ENCODE measurements at places on chromosomes 5 and 9.

DNA sequence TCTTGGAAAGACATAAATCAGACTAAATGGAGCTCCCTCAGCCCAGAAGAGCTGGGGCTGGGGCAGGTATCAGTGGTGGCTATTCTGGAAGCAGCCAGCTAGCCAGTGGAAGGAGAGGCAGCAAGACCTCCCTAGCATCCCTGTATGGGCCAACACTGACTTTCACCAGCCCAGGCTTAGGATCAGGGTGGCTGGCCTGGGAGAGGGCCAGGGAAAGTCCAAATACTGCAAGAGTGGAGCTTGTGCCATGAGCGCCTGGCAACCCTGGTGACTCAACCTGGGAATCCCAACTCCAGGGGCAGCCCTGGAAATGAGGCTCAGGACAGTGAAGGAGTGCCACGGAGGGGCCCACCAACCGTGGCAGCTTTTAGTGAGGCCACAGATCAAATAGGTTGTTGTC is 7.6 kb upstream of the IRF1 start:
- peak; percentile 3 for DNase-seq

DNA sequence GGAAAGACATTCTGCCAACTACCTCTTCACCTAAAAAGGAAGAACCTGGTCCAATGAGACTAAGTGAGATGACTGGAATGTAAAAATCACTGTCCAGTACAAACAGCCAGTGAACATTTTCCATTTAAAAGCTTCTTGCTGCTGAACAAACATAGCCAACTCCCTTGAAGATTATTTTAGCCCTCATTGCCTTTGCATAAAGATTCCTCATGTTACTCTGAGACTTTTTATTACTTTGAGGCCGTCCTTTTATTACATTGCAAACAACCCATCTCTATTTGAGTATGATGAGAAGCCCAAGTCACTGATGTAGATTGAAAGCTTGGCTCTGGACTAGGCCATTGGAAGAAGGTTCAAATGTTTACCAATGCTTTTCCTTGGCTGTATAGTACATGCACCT is 649.8 kb downstream of the CETN3 start:
- no peak for DNase-seq

DNA sequence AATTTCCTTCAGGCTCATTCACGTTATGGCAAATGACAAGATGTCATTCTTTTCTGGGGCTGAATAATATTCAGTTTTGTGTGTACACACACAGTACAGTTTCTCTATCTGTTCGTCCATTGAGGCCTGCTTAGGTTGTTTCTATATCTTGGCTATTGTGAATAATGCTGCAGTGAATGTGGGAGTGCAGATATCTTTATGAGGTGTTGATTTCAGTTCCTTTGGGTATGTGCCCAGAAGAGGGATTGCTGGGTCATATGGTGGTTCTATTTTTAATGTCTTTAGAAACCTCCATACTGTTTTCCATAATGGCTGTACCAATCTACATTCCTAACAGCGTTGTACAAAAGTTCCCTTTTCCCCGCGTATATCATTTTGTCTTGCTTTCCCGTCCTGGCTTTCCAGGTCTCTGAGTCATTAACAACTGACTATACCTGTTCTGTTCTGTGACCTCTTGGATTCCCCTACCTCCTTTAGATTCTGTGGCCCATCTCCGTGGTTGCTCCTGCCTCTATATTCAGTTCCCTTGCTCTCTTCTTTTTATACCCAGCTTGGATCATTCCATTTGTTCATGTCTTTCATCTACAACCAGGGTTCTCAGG is 6.8 kb downstream of the SNX30 start:
- DNase-seq: no peak

- no peak for DNase-seq
These were observed 42.8 kb downstream of the NEURL1B start for GRCh38 chr5:172683645-172684471.

GRCh38 chr5:158026304-158027031 is 167.5 kb upstream of the CLINT1 start:
- no peak for DNase-seq

DNA sequence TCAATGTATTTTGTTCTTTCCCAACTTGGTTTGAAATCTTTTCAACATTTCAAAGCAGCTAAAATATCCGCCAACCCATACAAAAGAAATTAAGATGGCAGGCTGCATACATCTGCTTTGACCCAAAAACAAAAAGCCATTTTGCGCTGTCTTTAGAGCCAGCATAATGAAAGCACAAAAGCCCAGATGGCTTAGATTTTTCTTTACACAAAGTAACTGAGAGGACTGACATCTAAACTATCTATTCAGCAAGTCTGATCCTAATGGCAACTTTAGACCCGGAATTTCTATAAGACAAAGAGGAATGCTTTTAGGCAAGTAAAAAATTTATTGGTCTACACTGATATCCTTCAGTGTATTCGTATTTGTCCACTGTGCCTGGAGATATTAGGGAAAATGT is 86.3 kb downstream of the MYO10 start:
- DNase-seq: no peak

DNA sequence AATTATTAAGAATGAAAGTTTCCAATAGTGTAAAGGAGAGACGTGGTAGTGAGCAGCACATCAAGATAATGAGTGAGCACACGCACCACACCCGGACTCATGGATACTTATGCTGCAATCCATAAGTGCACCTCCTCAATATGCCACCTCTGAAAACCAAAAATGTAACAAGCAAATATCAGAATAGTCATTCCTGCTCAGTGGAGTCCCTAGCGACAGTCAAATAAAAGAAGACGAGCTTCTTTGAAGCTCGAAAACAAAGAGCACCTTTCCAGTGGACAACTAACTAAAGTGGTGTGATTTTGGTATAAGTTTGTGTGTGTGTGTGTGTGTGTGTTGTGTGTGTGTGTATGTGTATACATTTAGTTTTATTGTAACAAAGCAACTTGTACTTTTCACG is 241.3 kb downstream of the DEPDC1B start:
- no peak for DNase-seq

GRCh38 chr5:140220032-140220697 is 45.2 kb downstream of the CYSTM1 start:
- no peak for DNase-seq

DNA sequence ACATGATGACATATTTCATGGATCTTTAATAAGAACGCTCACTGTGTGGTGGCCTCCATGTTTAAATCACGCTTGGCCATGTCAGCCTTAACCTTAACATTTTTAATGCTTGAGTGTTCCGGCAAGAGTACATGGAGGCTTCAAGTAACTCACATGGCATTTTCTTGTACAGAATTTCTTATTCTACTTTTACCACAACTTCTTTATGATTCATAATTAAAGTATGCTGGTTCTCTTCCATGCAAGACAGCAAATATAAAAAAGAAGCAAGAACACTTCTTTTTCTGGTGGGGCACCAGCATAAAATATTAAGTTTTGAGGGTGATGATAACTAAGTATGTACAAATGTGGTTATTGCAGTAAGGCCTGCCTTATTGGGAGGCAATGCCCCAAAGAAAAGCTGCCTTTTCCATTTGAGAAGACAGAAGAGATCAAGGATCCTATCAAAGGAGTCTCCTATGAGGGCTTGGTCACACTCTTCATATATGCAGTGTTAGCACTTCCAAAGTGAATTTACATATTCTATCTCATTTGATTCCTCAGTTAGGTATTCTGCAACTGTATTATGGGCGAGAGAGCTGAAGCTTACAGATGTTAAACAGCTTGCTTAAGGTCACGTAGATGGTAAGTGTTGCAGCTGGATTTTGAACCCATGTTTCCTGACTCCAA is 382.7 kb upstream of the MEF2C start:
- DNase-seq: no peak

GRCh38 chr9:91740701-91741100 is 209.3 kb downstream of the ROR2 start:
- no peak for DNase-seq

GRCh38 chr9:99693888-99694287 is 127.8 kb upstream of the NR4A3 start:
- DNase-seq: no peak

GRCh38 chr5:175124251-175124813 is 319.6 kb downstream of the DRD1 start:
- no peak for DNase-seq

DNA sequence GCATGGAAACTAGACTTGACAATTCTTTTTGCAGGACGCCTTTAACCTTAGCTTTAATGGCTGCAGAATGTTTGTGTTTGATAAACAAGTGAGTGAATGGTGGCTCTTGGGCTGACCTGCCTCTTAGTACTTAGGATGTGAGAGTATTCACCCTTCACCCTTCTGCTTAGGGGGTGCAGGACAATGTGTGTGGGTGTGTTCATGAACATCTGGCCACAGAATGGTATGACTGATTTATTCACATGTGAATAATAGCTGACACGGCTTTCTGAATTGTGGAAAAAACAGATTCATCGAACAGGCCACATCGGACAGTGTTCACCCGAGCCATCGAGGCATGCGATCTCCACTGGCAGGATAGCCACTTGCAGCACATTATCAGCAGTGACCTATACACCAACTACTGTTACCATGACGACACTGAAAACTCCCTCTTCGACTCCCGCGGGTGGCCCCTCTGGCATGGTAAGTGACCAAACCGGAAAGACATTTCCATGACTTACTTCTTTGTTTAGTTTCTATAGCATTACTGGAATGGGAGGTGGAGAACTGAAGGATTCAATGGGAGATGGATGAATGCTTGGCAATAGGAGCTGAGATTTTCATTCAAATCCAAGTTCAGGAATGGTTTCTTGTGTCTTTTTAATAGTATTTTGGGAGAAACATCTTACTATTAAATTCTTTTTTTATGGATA is 193.6 kb downstream of the ZSWIM6 start:
- DNase-seq: no peak

- DNase-seq: no peak
These were observed 17.2 kb upstream of the PAM start for GRCh38 chr5:102737805-102738469.

DNA sequence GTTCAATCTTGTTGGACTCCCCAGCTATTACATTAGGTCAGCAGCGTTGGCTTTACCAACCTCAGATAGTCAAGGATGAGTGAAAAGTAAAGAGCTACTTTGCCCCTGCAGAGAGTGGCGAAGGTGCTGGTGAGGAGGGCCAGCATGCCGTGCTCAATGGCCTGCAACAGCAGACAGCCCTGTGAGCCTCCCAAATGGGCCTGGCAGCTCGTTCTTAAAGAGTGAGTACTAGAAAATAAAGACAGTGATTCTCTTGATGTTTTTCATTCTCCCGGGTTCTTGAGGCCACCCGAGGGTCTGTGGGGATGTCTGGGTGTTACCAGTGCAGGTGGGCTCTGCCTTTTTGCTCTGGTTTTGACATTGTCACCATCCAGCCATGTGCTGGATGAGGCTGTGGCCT is 16.2 kb downstream of the GADD45G start:
- DNase-seq: no peak

GRCh38 chr9:21154018-21154608 is 12.3 kb downstream of the IFNA21 start:
- peak; percentile 55 for DNase-seq

DNA sequence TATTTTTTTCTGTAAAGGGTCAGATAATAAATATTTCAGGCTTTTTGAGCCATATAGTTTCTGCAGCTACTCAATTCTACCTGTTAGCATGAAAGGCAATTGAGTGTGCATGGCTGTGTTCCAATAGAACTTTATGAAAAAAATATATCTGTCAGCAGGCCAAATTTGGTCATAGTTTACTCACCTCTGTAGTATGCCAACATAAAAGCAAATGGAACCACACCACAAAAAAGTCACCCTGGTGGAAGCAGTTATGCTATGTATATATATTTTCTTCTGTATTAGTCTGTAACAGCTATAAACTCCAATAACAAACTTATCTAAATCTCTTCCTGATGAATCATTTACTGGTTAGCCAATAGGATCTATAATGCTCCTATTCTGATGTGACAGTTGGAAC is 3.4 kb downstream of the SLC38A9 start:
- no peak for DNase-seq

- DNase-seq: no peak
These were observed 198.1 kb downstream of the ROR2 start for GRCh38 chr9:91751922-91752321.

GRCh38 chr5:12413585-12413984 is 509.3 kb upstream of the CTNND2 start:
- no peak for DNase-seq

- no peak for DNase-seq
These were observed 1.7 kb upstream of the SPINK6 start for GRCh38 chr5:148201151-148201550.

DNA sequence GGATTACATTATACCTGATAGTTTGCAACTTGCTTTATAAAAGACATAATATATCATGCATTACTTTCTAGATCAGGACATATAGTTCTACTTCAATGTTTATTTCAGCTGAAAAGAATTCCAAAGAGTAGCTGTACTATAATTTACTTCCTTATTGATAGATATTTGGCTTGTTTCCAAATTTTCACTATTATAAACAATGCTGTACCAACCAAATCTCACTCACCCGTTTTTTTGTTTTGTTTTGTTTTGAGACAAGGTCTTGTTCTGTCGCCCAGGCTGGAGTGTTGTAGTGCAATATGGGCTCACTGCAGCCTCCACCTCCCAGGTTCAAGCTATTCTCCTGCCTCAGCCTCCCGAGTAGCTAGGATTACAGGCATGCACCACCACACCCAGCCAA is 132.7 kb downstream of the GNAQ start:
- DNase-seq: no peak

- peak; percentile 24 for DNase-seq
These were observed 72.0 kb downstream of the ZFAND5 start for GRCh38 chr9:72292874-72293607.

DNA sequence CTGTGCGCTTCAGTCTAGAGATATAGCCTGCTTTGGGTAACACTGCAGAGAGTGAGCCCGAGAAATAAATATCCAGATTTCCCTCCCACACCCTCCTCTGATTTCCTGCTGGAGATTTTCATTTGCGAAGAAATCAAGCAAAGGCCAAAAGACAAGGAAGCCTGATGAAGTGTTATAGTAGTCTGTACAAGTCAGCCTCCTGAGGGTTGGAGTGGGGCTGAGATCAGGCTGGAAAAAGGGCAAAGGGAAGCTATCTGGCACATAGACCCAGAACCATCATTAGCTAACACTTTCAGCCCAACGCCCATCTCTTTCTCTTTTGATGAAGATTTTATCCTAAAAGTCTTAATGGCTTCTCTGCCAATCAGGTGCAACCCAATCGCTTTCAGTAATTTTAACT is 154.6 kb upstream of the SLC44A1 start:
- DNase-seq: no peak

GRCh38 chr5:57613741-57614140 is 131.1 kb upstream of the ACTBL2 start:
- DNase-seq: no peak

DNA sequence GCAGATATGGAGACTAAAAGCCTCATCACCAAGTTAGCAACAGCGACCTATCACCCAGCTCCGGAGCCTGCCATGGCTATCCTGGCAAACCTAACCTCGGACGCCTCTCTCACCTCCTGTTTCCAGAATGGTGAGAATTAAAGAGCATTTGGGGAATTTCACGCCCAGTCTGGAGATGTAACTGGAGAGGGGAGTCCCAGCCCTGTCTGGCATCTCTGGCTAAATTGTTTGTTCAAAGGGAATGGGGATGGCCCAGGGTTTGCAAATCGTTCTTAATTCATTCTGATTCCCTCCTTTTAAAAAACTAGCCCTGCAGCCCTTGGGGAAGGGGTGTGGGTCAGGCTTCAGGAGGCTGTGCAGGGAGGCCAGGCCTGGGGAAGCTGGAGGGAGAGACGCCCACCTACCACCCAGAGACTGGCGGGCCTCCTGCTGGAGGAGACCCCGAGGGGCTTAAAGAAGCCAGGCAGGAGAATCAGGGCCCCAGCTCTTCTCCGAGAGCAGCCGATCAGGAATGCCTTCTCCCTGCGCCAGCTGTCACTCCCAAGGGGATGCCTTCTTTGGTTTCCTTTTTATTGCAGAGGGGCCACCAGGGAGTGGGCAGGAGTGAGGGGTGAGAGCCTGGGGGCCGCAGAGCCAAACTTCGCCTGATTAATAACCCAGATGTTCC is 964 bp upstream of the COL5A1 start:
- DNase-seq: no peak
